Urothelium cell line (cell line): ENCODE measurements at places on chromosomes 3 and 15.
A peak's percentile ranks its signal among the peaks of the same experiment; 100 is the strongest.

DNA sequence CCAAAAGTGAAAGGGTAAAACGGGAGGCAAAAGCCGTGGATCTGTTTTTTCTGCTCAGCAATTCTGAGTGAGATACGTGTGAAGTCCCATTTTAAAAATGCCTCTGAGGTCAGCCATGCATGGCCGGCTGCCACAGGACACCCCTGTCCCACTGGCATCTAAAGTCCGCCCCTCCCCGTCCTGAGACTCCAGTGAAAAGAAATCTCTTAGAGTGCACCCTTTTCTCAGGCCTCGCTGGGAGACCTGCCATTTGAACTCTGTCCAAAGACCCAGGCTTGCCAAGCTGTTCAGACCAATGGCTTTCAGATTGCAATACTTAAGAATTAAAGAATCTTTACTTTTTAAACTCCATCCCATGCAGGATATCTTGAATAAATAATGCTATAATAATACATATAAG is 61.0 kb upstream of the SLC24A5 start:
- DNase-seq = no peak

GRCh38 chr15:90553248-90553745 is 23.6 kb downstream of the CRTC3 start:
- DNase-seq = peak; percentile 29

DNA sequence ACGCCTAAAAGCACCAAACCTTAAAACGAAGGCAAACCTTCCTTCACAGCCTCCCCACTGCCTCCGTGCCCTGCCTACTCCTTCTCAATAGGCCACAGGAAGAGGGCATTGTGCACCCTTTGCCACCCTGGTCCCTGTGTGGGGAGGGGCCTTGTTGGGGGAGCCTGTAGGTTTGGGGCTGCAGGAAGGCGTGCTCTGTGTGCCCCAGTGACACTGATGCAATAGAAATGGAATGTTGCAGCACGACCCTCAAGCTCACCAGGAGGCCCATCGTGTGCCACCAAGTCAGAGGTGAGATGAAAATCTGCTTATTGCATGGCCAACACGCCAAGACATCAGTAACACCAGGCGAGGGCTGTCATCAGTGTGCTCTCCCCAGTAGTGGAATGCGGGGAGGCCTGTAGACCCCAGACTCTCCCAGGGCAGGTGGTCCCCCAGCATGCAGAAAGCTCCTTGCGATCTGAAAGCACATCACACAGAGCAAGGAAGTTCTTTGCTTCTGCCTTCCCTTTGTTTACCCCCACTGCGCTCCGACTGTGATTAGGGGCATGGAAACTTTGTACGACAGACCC is 86.2 kb downstream of the ASB7 start:
- DNase-seq = no peak

DNA sequence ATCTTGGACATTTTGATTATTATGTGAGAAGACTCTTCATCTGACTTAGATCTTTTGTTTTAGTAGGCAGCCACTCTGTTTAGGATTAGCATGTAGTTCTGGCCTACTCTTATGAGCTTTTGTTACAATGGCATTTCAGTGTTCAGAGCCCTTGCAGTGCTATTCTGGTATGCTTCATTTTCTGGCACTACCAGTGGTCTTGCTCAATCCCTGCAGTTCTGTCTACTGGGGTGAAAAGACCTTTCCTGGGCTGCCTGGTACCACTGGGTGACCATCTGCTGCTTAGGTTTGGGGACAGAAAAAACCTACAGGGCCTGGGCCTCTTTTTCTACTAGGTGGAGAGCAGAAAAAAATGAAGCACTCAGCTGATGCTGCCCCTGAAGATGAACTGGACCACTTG is 42.5 kb downstream of the IL16 start:
- DNase-seq = no peak

DNA sequence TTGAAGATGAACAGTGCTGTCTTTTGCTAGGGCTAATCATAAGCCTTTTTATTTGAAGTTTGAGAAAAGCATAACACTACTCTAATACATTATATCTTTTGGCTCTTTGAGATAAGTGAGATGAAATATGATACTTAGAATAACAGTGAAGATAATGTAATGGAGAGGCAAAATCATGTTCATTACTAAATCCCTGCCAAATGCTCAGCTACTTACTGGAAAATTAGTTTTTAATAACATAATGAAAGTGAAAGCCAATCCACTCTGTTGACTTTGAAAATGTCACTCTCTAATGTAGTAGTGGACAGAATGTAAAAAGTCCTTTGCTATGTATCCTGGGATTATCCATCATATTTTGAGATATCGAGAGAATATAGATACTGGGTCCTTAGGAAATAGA is 35.9 kb upstream of the MYH15 start:
- no peak for DNase-seq

DNA sequence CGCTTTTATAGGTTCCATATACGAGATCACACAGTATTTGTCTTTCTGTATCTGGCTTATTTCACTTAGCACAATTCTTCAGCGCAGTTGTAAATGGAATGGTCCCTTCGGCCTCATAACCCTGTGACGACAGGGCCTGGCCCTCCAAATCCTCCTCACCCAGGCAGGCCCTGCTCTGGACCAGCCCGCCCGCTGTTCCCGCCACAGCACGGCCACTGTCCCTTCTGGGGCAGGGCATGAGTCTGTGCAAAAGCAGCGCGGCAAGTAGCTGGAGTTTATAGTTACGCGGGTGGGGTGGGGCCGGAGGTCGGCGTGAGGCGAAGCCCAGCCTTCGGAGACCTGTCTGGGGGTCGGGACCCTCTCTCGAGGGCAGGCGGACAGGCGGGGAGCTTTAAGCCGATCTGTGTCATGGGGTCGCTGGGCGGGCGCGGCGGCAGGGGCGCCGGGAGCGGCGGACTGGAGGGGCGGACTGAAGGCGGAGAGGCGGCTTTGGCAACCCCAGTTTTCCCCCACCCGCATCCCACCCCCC is 543 bp downstream of the ARPIN start:
- DNase-seq = peak; percentile 58

- DNase-seq = no peak
Observed at GRCh38 chr3:189890496-189890895, 230.2 kb downstream of the P3H2 start.

DNA sequence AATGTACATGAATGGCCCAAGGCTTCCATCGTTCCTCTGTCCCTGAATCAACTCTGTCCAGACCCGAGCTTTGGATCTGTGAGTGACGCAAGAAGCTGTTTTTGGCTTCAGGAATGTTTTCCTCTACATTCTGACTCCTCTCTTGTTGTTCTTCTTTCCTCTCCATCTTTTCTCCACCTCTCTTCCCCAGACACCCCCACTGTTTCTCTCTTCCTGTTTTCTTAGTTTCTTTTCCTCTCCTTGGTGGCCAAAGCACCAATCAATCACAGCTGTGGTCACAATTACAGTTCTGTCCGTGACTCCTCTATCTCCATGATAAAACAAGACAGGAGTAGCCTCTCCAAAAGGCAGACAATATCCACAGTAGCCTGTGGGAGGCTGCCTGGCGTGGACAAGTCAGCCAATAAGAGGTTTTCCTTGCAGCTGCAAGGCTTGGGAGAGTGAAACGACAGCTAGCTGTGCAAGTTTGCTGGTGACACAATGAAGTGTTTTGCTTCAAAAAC is 4.9 kb upstream of the TMEM212 start:
- peak; percentile 20 for DNase-seq

DNA sequence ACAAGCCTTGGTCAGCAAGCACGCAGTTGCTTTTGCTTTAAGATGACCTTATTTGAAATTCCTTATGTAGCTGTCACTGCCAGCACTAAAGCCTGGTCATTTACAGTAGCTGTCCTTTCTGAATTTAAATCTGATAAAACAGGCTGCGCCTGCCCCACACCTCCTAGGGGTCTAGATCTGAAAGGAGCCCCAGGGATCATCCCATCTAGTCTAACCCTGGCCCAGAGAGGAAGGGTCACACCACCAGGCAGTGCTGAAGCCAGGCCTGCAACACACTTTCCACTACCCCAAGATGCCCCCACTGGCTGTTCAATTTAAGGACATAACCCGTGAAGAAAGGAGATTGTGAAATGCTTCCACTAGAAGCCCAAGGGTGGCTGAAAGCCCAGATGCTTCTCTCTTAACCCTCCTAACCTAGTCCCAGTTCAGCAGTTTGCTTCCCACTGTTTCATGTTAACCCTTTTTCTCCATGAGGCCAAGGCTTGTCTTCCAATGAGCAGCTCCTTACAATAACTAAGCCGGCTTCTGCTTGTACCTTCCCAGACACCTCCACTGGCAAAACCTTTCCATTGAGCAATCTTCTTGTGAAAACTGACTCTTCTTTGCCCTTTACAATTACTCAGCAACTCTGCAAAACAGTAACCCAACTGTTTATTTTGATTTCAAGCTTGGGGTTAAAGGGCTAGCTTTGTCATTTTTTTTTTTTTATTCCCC is 198.9 kb upstream of the LPP start:
- DNase-seq = no peak

DNA sequence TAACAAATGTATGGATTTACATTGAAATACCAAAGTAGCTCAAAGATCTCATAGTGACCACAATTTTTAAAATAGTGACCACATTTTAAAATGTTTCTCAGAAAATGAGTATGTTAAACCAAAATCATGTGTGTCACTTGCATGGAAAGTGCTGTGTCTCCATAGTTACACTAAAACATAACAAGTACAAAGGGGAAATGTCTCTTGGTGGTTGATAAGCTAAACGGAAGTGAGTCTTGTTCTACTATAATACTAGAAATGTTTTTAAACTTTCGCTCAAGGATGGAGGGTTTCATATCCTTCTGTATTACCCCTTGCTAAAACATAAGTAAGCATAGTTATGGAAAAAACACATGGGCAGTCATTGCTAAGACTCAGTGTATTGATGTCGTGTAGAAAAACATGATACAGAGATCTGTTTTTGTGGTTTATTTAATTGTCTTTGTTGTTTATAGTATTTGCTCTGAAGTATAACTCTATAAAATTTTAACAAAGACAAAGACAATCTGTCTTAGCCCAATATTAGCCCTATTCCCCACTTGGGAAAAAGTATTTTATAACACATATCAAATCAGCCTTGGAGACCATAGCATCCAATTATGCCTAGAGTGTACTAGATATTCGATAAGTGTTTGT is 27.0 kb upstream of the DENND4A start:
- no peak for DNase-seq

- no peak for DNase-seq
Observed at GRCh38 chr15:101115393-101115785, 136.5 kb downstream of the CHSY1 start.

- no peak for DNase-seq
Observed at GRCh38 chr3:112093180-112093522, 7.0 kb downstream of the C3orf52 start.

- DNase-seq = no peak
Observed at GRCh38 chr3:60463685-60464084, 787.6 kb downstream of the FHIT start.

DNA sequence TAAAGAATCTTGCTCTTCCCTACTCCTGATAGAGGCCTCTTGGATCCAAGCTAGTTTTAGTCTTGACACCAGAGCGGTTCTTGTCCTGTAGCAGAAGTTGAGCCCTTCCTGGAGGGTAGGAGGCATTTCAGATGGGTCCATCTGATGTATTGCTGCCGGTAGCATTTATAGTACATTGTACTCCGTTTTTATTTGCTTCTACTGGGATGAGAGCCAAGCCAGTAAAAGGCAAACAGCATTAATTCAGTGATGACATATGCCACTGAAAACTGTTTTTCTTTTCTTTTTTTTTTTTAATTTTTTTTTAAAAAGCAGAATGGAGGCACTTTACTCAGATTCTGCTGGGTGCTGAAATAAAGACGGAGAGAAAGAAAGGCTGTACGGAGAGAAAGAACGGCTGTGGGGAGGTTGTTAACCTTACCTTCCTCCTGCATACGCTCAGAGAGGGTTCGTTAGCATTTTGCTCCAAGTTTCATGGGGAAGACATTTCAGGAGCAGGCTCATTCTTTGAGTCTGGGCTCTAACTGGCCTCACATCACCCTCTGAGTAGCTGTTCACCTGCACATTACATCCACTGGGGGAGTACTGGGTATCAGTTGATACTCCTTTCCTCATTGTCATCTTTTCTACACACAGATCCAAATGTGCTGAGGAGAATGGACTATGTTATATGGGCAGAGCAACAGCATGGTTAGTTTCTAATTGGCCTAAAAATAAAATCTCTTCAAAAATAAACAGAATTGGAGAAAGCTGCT is 161.5 kb downstream of the FEZF2 start:
- peak; percentile 12 for DNase-seq

DNA sequence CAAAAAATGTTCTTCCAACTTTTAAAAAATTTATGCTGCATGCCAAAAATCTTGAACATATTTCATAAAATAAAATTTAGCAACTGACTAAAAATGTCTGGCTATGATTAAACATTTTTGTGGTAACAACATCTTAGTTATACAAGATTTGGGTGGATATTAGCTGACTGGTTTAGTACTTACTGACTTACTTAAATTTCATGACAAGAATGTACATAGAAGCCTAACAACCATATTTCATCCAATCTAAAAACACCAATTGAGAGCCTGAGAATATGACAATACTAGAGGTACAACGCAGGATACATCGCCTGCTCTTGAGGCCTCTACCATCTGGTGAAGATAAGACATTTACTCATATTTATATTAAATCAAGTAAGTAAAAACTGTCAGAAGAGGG is 34.6 kb downstream of the GNB4 start:
- DNase-seq = no peak

DNA sequence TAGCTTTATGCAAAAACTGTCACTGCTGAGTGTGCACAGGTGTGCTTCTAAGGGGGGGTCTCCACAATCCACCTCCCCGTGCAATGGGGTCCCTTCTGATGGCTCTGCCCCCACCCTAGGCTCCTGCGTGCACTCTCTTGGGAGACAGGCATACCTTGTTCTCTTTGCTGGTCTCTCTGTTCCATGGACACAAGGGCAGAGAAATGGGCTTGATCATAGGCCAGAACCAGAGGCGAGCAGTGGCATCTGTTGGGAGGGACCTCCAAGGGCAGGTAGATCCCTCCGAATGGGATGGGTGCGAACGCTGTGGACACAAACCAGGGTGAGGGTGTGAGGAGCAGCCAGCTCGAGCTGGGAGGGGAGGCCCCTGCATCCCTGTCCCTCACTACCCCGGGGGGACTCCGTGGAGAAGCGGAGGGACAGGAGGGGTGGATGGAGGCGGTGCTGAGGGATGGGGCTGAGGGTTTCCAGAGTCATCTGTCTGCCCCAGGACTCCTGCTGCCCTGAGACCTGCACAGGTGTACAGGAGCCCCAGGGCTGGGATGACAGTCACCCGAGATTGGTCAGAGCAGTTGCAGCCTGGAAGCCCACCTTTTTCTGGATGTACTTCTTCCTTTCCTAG is 175.0 kb downstream of the KLF13 start:
- no peak for DNase-seq

DNA sequence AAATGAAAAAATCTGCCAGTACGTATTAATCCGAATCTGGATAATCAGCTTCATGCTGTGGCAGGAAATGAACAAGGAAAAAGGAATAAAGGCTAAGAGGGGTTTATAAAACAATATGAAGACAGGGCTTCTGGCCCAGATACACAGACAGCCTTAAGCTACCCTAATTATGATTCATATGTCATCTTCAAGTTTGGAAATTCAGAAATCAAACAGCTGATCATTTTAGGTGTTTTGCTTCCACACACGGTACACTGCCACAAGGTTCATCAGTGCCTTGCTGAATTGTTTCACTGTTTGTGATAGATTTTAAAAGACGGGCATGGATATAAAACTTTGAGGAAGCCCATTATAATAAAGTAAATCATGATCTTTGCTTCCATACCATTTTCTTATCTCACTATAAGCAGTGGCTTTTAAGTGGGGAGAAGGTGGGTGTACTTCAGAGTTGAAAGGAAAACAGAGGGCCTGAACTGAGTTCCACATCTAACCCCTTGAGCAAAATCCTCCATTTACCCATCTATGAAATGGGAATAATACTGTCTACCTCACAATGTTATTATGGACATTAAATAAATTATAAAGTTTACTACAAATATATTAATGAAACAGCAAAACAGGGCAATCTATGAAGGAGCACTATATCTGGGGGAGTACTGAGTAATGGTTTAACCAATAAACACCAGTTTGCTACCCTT is 15.7 kb downstream of the GTPBP8 start:
- DNase-seq = no peak
